Activated naive CD8-positive, alpha-beta T cell treated with anti-CD3 and anti-CD28 coated beads, Interleukin-2, amount 50 U/mL, for 16 hours (primary cell): ENCODE measurements at places on chromosomes 3 and 15.

GRCh38 chr3:164452707-164453106 is 625.6 kb downstream of the SI start:
- DNase-seq, result no peak

- DNase-seq, result no peak
Measured at GRCh38 chr3:173584838-173585831, 187.6 kb downstream of the NLGN1 start.

DNA sequence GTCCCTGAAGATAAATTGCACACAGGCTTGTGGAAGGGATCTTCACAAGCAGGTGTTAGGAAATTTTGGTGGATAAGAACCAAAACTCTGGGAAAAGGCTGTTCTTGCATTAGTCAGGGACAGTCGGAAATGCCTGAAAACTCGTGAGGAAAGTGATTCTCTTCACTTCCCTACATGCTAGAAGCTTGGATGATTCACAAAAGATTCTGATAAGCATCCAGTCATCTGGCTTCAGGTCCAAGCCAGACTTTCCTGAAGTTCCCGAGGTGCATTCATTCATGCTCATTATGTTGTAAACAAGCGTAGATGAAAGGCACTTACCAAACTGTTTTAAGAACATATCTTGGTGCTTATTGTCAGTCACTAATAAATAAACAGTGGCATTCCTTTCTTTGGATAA is 1028.7 kb downstream of the NTRK3 start:
- DNase-seq, result no peak

DNA sequence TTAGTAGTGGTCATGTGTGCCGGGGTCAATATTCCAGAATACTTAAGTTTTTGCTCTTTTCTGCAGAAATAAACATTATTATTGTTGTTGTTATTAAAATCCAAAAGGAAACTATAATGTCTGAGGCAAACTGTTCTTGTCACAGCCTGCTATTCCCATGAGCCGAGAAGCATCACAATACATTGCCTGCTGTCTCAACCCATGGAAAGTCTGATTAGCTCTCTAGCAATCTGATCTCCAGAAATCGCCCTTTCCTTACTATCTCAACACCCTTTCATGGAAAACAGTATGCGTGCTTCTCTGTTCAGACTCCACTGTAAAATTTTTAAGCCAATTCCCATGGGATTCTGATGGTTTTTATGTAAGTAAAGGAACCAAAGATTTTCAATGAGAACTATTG is 811.0 kb downstream of the TUSC7 start:
- no peak for DNase-seq

DNA sequence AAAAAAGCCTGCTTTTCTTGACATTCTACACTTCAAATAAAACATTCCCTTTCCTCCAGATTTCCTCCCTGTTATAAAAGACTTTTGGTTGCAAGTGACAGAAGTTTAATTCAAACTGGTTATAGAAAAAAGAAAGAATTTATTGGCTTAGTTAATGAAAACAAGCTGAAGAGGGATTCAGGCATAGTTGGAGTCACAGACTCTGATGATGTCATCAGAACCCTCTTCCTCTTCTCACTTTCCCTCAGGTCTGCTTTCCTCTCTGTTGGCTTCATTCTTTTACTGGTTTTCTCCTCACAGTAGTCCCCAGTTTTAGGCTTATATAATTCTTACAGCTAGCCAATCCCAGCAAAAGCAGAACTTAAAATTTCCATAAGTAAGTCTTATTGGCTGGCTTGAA is 32.0 kb upstream of the MBNL1 start:
- DNase-seq, result no peak

- no peak for DNase-seq
Measured at GRCh38 chr3:55782351-55782750, 295.2 kb upstream of the WNT5A start.

DNA sequence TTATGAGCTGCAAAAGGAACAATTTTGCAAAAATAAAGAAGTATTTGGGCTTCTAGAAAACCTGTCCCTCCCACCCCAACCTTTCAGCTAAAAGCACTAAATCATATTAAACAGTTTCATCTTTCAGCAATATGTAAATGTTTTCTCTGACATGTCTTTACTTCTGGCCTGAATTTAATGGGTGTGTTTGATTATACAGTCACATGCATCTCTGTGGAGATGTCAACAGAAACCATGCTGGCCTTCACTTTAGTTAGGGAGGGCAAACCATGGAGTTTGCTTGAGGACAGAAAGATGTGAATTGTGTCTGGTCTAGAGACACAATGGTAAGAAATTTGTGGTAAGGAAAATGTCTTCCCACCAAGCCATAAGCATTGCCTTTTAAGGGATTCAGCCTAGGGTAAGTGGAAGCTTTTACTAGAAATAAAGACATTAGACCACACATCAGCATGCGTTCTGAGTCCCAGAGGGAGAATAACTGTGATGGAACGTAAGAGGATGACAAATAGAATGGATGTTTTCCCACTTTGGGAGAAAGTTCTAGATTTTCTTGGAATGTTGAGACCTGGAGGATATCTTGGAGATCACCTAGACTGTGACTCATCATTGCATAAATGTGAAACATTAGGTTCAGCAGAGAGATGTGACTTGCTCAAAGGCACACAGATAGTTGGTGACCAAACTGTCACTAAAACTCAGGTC is 68.9 kb downstream of the ST8SIA2 start:
- DNase-seq, result no peak

GRCh38 chr3:174951498-174952005 is 92.4 kb downstream of the NAALADL2 start:
- no peak for DNase-seq

GRCh38 chr3:88616413-88616812 is 466.7 kb downstream of the C3orf38 start:
- DNase-seq, result no peak

GRCh38 chr15:67840749-67841512 is 1.1 kb upstream of the RNU6-1 start:
- DNase-seq, result no peak

DNA sequence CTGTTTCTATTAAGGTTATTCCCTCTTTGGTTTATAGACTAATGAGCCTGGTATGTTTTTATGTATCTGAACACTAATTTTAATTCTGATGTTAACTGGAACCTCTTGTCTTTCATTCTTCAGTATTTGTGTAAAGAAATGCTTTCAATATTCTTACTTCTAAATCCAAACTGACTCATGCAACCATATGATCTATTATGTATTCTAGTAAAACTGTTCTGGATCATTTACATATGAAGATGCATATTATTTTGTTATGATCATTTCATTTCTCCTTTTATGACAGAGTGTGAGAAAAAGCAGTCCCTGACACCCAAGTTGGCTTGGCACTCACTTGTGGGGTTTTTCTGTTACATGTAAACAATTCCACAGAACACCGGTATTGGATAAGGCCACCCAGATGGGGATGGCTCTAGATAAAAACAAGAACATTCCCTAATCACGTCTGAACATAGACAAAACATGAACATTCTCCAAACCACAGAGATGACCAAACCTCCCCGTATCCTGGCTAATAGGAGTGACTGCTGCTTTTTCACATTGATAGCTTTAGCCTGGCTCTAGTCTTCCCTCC is 72.2 kb upstream of the EPHB3 start:
- DNase-seq, result no peak

DNA sequence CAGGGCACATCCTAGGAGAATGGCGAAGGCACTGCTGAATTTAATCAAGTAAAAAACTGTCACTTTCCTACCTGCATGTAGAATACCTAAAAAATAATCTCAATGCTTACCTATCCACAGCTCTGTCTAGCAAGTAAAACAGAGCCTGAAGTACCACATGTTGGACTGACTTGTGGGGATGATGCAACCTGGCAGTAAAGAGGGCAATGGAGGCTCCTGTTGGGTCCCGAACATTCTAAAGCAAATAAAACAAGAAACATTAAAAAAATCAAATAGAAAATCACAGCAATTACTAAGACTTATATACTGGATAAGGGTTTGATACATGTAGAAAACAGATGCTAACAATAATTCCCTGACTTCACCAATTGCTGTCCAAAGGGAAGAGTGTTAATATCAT is 56.1 kb downstream of the PTPN9 start:
- no peak for DNase-seq

GRCh38 chr15:78761891-78762385 is 49.3 kb downstream of the ADAMTS7 start:
- no peak for DNase-seq

DNA sequence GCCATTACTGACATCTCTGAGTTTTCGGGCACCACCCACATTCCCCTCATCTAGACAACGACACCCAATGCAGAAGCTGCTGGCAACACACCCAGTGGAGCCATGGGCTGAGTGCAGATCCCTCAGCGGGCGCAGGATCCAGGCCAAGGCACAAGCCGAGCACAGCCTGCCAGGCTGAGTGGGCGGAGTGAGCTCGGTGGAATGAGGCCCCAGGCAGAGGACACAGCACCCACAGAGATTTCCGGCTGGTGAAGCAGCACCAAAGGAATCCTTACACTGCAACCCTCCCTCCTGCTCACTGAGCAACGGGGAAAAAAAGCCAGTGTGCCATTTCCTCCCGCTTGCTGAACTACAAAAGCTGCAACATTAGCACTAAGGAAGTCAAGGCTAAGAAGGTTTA is 34.3 kb downstream of the ZMAT3 start:
- no peak for DNase-seq

- DNase-seq, result no peak
Measured at GRCh38 chr3:129890891-129891290, 2.6 kb downstream of the TMCC1 start.

DNA sequence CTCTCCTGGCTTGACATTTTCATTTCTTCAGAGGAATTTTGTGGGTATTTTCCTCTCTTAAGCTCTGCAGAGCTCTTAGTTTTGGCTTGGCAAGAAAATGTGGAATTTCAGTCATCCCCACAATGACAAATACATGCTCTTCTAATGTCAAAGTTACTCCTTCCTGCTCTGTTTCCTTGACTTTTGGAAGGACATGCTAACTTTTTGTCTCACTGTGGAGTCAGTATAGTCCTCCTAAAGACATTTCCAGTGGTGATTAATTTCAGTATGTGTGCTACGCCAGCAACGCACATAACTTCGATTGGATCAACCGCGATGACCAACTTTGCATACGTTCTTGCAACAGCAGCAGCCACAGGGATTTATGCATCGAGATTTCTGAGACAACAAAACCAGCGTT is 13.3 kb downstream of the EBLN2 start:
- no peak for DNase-seq
